ENCODE measurements at places on chromosomes 1 and 21. TPM values are rescaled to one million over a fixed set of nuclear protein-coding genes. Genes with fewer than 3 reads are reported as not detected.

The TNFRSF4 gene
- total RNA-seq: not detected

The SLC22A15 gene
- total RNA-seq: 0.50 TPM

The PCAT6 gene
- total RNA-seq: 3.1 TPM

The MTARC1 gene
- 8.3 TPM for total RNA-seq

The TRPM2 gene
- total RNA-seq: 9.4 TPM

The VAV3 gene
- total RNA-seq: 1.6 TPM

The DHRS3 gene
- total RNA-seq: 56.3 TPM

The NPR1 gene
- total RNA-seq: 1.1 TPM

The TLR5 gene
- total RNA-seq: not detected

The TMEM82 gene
- total RNA-seq: not detected

The SMPDL3B gene
- total RNA-seq: 1.1 TPM

The COL24A1 gene
- total RNA-seq: 0.03 TPM

The SLC44A5 gene
- total RNA-seq: 0.07 TPM

The CRYBG2 gene
- total RNA-seq: 1.7 TPM

The HENMT1 gene
- 4.5 TPM for total RNA-seq

The PGLYRP3 gene
- total RNA-seq: not detected

The SERPINC1 gene
- not detected for total RNA-seq

The CYP4A22 gene
- not detected for total RNA-seq

The DAB1 gene
- total RNA-seq: not detected

The GIPC2 gene
- total RNA-seq: not detected

The LYPD8 gene
- not detected for total RNA-seq

The UBXN10 gene
- not detected for total RNA-seq

The FCRL1 gene
- not detected for total RNA-seq

The RPTN gene
- total RNA-seq: not detected

The RGS7 gene
- total RNA-seq: 0.03 TPM

The GUCA2B gene
- total RNA-seq: not detected

The ZNF678 gene
- total RNA-seq: 1.5 TPM

The SPRR2G gene
- total RNA-seq: not detected

The HMCN1 gene
- 0.03 TPM for total RNA-seq

The CAPN2 gene
- total RNA-seq: 432 TPM

The AGT gene
- 0.14 TPM for total RNA-seq

The OR2L2 gene
- not detected for total RNA-seq

The OXCT2 gene
- 0.50 TPM for total RNA-seq

The STX12 gene
- 7.1 TPM for total RNA-seq

The GUCA2A gene
- not detected for total RNA-seq

The CA6 gene
- not detected for total RNA-seq

The FMO3 gene
- not detected for total RNA-seq

The LAMC2 gene
- total RNA-seq: 29.1 TPM

The GJB3 gene
- 8.1 TPM for total RNA-seq

The ASCL5 gene
- not detected for total RNA-seq

The PADI3 gene
- total RNA-seq: 2.0 TPM

The EPHB2 gene
- 47.0 TPM for total RNA-seq

The RHCE gene
- total RNA-seq: 0.19 TPM

The CD1D gene
- 0.05 TPM for total RNA-seq

The NBPF6 gene
- total RNA-seq: not detected

The DNM3 gene
- 0.70 TPM for total RNA-seq

The RHOU gene
- total RNA-seq: 6.1 TPM

The BEND5 gene
- not detected for total RNA-seq

The C1orf185 gene
- not detected for total RNA-seq

The GNG12 gene
- 74.7 TPM for total RNA-seq
